ENCODE measurements at places on chromosomes 11 and 22. TPM values are rescaled to one million over a fixed set of nuclear protein-coding genes. Genes with fewer than 3 reads are reported as not detected.

Gene OR4D5
- not detected for total RNA-seq

Gene TMPRSS13
- 0.32 TPM for total RNA-seq

Gene FKBP2
- 55.6 TPM for total RNA-seq

Gene OR10D3
- total RNA-seq: not detected

Gene DDX25
- total RNA-seq: not detected

Gene BLID
- not detected for total RNA-seq

Gene RBMXL2
- total RNA-seq: not detected

Gene RASGRP2
- 21.0 TPM for total RNA-seq

Gene FOSL1
- 3.9 TPM for total RNA-seq

Gene TSGA10IP
- not detected for total RNA-seq

Gene USH1C
- total RNA-seq: 1.9 TPM

Gene C1QTNF5
- 24.0 TPM for total RNA-seq

Gene FAM180B
- 0.19 TPM for total RNA-seq

Gene SLC25A18
- 3.8 TPM for total RNA-seq

Gene MAPK8IP2
- 0.52 TPM for total RNA-seq

Gene TRIM51
- not detected for total RNA-seq

Gene MYBPC3
- 2,415 TPM for total RNA-seq

Gene OR52B4
- not detected for total RNA-seq

Gene BET1L
- 20.8 TPM for total RNA-seq

Gene TPST2
- total RNA-seq: 11.1 TPM

Gene MAJIN
- not detected for total RNA-seq

Gene LRP5
- total RNA-seq: 44.6 TPM

Data from heart right ventricle (tissue), 16 donors.